ENCODE measurements at places on chromosomes 12 and 14. TPM values are rescaled to one million over a fixed set of nuclear protein-coding genes. Genes with fewer than 3 reads are reported as not detected.

The JPH4 gene
- 0.53 TPM for total RNA-seq

The INHBC gene
- not detected for total RNA-seq

DNA sequence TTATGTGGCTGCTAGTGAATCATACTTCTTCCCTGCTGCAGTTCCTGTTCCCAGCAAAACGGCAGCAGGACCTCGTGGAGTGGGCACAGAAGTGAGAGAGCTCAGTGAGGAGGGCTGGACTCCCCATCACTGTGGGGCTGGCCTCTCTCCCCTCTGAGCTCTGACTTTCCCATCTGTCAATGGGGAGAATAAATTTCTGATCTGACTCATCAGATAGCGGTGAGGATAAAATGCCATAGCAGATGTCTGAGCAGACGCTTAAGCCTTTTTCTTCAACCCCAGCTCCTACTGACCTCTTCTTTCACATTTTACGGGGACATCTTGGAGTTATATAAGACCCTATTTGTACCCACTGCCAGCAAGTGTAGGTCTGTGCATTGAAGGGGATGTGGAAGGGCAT, 116.6 kb downstream of the CRACR2A start:
- H3K27ac ChIP-seq = no peak overlapping the region
- no peak for DNase-seq
- H3K36me3 ChIP-seq = no peaks in the 10 kb centered on the region
- H3K4me3 ChIP-seq = no peak overlapping the region

DNA sequence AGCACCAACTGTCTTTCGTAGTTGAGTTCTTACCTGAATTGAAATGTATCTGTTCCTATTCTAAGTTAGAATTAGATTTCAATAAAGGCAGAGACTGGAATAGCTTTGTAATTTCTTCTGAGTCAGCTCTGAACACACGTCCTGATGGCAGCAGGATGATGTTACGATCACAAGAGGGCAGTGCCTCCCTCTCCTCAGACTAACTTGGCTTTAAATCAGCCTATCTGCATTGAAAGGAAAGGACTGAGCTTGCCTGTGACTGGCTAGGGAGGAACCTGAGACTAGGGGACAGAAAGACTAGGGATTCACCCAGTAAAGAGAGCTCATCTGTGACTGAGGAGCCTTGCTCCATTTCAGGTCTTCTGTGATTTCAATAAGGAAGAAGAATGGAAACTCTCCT, 323.7 kb upstream of the OR4E1 start:
- no peak overlapping the region for H3K4me3 ChIP-seq
- no peak overlapping the region for H3K27ac ChIP-seq
- H3K4me1 ChIP-seq = no peaks in the 10 kb centered on the region
- DNase-seq = no peak

- no peak overlapping the region for H3K4me3 ChIP-seq
- no peak overlapping the region for H3K27ac ChIP-seq
- no peaks in the 10 kb centered on the region for H3K4me1 ChIP-seq
- no peaks in the 10 kb centered on the region for H3K36me3 ChIP-seq
- H3K27me3 ChIP-seq = no peaks in the 10 kb centered on the region
- DNase-seq = no peak
Observed at GRCh38 chr14:100173353-100173752, 13.9 kb upstream of the DEGS2 start.

DNA sequence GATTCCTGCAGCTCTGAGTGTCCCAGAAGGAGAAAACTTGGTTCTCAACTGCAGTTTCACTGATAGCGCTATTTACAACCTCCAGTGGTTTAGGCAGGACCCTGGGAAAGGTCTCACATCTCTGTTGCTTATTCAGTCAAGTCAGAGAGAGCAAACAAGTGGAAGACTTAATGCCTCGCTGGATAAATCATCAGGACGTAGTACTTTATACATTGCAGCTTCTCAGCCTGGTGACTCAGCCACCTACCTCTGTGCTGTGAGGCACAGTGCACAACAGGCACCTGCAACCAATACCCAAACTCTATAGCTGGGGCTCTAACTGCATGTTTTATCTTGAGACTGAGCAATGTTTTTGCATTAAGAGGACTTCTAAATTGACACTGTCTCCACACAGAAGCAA, 379.2 kb upstream of the OR4E1 start:
- no peak overlapping the region for H3K27ac ChIP-seq
- H3K27me3 ChIP-seq = no peaks in the 10 kb centered on the region
- H3K36me3 ChIP-seq = no peaks in the 10 kb centered on the region

DNA sequence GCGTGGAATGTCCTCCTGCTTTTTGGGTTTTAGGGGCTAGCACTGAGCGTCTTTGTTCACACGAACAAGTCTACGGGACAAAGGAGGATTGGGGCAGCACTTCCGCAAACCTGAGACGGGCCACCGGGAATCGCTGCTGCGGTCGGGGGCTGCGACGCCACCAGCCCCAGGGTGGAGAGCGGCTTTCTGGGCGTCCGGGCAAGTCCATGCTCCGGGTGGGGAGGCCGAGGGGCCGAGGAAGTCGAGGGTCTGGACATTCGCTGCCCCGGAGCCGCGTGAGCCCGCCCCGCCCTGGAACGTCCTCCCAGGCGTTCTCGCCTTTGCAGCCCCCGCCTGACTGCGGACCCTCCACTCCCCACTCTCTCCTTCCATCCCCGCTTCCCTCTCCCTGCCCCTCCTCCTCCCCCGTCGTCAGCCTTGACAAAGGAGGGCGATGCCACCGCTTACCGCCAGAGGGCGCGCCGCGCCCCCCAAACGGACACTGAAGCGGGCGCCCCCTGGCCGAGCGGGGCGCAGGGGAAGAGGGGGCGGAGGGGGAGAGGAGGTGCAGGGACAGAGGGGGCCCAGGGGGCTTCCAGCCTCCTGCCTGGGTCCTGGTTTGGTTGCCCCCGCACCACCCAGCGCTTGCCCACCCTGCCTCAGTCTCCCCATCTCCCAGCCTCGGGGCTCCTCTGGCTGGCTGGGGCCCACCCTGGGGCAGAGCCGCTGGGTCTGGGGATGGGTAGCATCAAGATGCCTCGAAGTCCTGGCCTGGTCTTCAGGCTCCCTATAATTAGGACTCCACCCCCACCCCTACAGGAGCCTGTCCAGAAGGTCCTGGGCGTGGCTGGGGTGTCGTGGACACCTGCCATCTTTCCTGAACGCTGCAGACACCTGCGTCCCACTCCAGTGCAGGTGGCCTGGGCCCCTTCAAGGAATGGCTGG, 39.1 kb upstream of the INF2 start:
- peaks cover 10% of the 10 kb centered on the region for H3K4me1 ChIP-seq
- peak; percentile 75 for DNase-seq
- H3K27ac ChIP-seq = no peak overlapping the region
- peak overlapping the region; percentile 45 for H3K4me3 ChIP-seq
- H3K36me3 ChIP-seq = no peaks in the 10 kb centered on the region

DNA sequence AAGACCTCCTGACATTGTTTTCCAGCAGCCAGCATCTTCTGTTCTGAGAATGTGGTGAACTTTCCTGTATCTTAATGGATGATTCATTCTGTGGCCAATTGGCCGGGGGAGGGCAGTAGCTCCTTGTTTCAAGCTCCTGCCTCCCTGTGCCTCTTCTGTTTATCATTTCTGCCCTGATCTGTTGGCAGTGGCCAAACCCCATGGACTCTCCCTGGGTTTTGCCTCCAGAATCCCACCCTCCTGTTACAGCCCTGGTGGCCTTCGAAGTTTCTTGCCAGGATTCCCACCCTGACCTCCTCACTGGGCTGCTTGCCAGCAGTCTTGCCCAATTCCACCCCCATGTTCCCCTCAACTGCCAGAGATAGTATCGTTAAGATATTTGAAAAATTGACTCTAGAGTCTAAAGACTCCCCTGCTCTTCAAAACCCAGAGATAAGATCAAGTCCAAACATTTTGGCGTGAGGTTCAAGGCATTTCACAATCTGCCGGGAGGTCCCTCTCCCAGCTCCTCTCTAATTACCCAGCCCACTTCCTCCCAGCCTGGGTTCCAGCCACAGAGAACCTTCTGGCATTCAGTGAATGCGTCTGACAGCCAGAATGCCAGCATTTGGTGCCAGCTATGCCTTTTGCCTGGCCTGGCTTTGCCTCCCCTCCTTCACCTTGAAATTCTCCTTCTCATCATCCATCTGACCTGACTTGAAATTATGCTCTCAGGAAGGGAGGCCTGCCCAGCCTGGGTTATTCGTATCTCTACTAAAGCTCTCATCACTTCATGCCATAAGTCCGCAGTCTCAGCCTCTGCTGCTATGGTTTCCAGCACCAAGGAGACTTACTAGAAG, 37.7 kb upstream of the TXNRD1 start:
- H3K27ac ChIP-seq = no peak overlapping the region
- no peaks in the 10 kb centered on the region for H3K27me3 ChIP-seq
- H3K36me3 ChIP-seq = no peaks in the 10 kb centered on the region
- H3K4me3 ChIP-seq = no peak overlapping the region
- peak; percentile 20 for DNase-seq
- peaks cover 4% of the 10 kb centered on the region for H3K4me1 ChIP-seq

- H3K4me3 ChIP-seq = no peak overlapping the region
- H3K36me3 ChIP-seq = no peaks in the 10 kb centered on the region
Observed at GRCh38 chr12:58731096-58731495, 189.2 kb downstream of the LRIG3 start.

- no peaks in the 10 kb centered on the region for H3K27me3 ChIP-seq
- no peak overlapping the region for H3K27ac ChIP-seq
- H3K36me3 ChIP-seq = peaks cover 4% of the 10 kb centered on the region
- H3K4me3 ChIP-seq = no peak overlapping the region
Observed at GRCh38 chr12:1170411-1170810, 179.4 kb downstream of the ERC1 start.
